Esophagus squamous epithelium (tissue), 5 donors: ENCODE measurements at places on chromosomes 6 and 20.

- DNase-seq: no peak
- H3K27ac ChIP-seq: peak overlapping the region; percentile 45
- no peaks in the 10 kb centered on the region for H3K27me3 ChIP-seq
- no peak overlapping the region for H3K4me3 ChIP-seq
Observed at GRCh38 chr6:149334201-149334600, 16.7 kb downstream of the TAB2 start.

- H3K36me3 ChIP-seq: no peaks in the 10 kb centered on the region
- no peak overlapping the region for H3K27ac ChIP-seq
Observed at GRCh38 chr20:46044896-46045295, 15.9 kb downstream of the SLC12A5 start.

DNA sequence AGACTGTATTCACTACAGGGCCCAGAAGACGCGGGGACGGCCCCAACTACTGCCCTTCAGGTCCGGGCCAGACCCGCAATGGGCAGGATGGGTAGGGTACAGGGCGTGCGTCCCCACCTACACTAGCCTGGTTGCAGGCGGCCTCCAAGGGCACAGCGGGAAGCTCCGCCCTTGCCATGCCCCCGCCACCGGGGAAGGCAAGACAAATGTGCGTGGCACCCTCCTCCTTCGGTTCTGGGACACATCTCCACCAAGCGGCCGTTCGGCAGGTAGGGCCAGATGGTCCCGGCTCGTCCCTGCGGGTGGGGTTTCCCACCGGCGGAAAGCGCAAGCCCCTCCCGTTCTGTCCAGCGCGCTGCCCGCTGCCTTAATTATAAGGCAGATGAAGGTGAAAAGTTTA, 5.6 kb downstream of the NXT1 start:
- H3K4me3 ChIP-seq: no peak overlapping the region
- no peak overlapping the region for H3K27ac ChIP-seq
- peaks cover 4% of the 10 kb centered on the region for H3K36me3 ChIP-seq
- no peaks in the 10 kb centered on the region for H3K27me3 ChIP-seq
- no peak for DNase-seq

GRCh38 chr6:68756454-68757375, 121.6 kb downstream of the ADGRB3 start:
- H3K36me3 ChIP-seq: no peaks in the 10 kb centered on the region
- H3K4me1 ChIP-seq: no peaks in the 10 kb centered on the region
- no peak overlapping the region for H3K4me3 ChIP-seq
- H3K27ac ChIP-seq: no peak overlapping the region
- no peaks in the 10 kb centered on the region for H3K27me3 ChIP-seq

- no peak for DNase-seq
- no peak overlapping the region for H3K4me3 ChIP-seq
- H3K36me3 ChIP-seq: no peaks in the 10 kb centered on the region
- H3K27me3 ChIP-seq: no peaks in the 10 kb centered on the region
Observed at GRCh38 chr20:57247292-57247965, 19.0 kb downstream of the BMP7 start.

- no peaks in the 10 kb centered on the region for H3K27me3 ChIP-seq
- peaks cover 20% of the 10 kb centered on the region for H3K36me3 ChIP-seq
- no peak overlapping the region for H3K4me3 ChIP-seq
- peaks cover 36% of the 10 kb centered on the region for H3K4me1 ChIP-seq
Observed at GRCh38 chr6:30918670-30919069, 4.6 kb downstream of the VARS2 start.

- DNase-seq: no peak
- no peaks in the 10 kb centered on the region for H3K27me3 ChIP-seq
- no peak overlapping the region for H3K4me3 ChIP-seq
- no peaks in the 10 kb centered on the region for H3K36me3 ChIP-seq
- H3K4me1 ChIP-seq: no peaks in the 10 kb centered on the region
Observed at GRCh38 chr6:19368511-19368910, 468.7 kb upstream of the ID4 start.

DNA sequence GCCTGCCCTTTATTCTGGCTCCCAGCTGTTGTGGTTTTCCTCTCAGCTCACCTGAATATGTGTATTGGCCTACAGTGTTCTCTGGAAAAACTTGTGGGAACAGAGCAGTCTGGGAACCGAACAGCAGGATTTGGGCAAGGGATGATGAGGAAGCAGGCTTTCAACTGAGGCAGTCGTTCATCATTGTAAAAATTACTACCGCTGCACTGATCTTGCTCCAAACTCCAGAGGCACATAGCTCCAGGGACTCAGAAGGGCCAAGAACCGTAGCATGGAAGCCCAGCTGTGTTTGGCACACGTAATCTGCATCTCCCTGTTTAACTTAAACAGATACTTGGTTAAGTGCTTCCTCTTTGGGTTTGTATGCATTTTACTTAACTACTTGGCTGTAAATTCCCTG, 48.3 kb upstream of the EEF1A1 start:
- H3K4me3 ChIP-seq: no peak overlapping the region
- H3K27ac ChIP-seq: no peak overlapping the region
- no peaks in the 10 kb centered on the region for H3K36me3 ChIP-seq
- no peaks in the 10 kb centered on the region for H3K4me1 ChIP-seq

GRCh38 chr6:296151-297122, 4.2 kb downstream of the DUSP22 start:
- no peak overlapping the region for H3K4me3 ChIP-seq
- H3K4me1 ChIP-seq: peaks cover 85% of the 10 kb centered on the region
- H3K27me3 ChIP-seq: no peaks in the 10 kb centered on the region
- DNase-seq: no peak
- H3K36me3 ChIP-seq: no peaks in the 10 kb centered on the region
- peak overlapping the region; percentile 9 for H3K27ac ChIP-seq

DNA sequence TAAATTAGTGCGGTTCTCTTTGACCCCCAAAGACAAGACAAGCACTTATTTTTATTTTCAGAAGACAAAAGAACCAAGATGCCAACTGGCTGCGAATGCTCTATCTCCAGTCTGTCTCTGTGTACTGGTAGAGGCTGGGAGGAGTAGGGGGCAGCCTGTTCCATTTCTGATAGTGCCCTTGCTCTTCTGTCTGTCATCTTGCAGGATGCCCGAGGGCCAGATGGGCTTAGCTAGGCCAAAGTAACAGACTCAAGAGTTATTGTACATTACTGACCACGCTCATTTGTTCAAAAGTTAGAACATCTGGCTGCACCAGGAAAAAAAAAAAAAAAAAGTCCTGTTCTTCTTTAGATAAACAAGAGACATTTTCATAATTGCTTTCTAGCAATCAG, 198.1 kb upstream of the UST start:
- no peak overlapping the region for H3K27ac ChIP-seq
- H3K4me3 ChIP-seq: no peak overlapping the region
- H3K4me1 ChIP-seq: no peaks in the 10 kb centered on the region

DNA sequence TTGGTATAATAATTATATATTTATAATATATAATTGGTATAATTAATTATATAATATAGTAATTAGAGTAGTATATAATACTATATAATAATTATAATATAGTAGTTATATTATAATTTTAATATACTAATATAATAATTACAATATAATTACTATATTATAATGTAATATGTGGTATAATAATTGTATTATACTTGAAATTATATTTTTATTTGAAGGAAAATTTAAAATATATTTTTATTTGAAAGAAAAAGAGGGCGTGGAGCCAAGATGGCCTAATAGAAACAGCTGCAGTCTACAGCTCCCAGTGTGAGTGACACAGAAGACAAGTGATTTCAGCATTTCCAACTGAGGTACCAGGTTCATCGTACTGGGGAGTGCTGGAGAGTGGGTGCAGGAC, 365.9 kb downstream of the MMUT start:
- no peak overlapping the region for H3K4me3 ChIP-seq
- H3K36me3 ChIP-seq: no peaks in the 10 kb centered on the region
- no peak for DNase-seq
- H3K4me1 ChIP-seq: no peaks in the 10 kb centered on the region

DNA sequence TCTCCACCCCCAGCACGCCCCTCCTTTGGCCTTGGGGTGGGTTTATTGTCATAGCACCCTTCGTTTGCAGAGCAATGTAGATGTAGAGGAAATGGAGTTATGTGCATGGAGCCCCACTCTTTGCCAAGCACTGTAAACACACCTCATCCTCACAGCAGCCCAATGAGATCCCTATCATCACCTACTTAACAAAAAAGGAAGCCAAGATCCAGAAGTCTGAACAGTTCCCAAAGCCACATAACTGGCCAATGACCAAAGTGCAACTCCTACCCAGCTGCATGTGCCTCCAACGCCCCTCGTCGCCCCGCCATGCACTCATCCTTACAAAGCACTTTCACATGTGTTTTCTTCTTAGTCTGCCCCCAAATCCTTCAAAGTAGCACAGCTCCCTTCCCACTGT, 21.8 kb upstream of the FOXQ1 start:
- no peaks in the 10 kb centered on the region for H3K36me3 ChIP-seq
- peak overlapping the region; percentile 42 for H3K27ac ChIP-seq
- DNase-seq: no peak

GRCh38 chr6:38593409-38593808, 46.3 kb downstream of the BTBD9 start:
- H3K27ac ChIP-seq: no peak overlapping the region
- no peaks in the 10 kb centered on the region for H3K4me1 ChIP-seq
- DNase-seq: no peak
- H3K4me3 ChIP-seq: no peak overlapping the region
